ENCODE measurements at places on chromosomes 7 and 10.

DNA sequence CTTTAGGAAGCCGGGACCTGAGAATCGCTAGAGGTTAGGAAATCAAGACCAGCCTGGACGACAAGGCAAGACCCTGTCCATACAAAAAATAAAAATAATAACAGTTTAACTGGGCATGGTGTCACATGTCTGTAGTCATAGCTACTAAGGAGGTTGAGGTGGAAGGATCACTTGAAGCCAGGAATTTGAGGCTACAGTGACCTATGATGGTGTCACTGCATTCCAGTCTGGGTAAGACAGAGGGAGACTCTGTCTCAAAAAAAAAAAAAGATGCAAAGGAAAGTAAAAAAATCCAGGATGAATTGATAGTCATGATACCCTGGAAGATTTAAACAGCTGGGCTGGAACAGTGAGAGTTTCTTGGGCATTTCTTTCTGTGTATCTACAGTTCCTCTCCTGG, 463.2 kb downstream of the GALNT17 start:
- no peak for DNase-seq

DNA sequence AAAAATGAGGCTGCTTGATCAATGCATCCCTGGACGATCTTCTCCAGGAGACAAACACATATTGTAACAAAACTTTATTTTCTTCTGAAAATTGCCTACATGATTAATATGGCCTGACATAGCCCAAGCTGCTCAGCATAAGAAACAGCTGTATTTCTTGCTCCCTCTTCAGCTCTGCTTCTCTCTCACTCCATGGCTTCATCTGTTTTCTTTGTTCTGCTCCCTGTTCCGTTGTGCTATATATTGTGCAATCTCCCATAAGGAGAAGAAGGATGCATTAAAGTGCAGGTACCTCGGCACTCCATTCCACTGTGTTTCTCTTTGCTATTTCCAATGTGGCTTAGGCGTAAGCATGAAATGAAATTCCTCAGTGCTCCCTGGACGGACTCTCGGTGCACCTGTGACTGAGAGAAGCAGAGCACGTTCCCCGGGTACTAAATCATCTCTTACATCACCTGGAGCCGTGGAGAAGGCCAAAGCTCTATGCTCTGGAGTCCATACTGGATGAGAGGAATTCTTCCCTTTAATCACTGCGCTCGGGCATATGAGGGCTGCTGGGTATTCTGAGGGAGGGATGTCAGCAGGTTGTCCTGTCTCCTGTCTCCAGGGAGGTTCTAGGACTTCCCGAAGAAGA, 254.3 kb downstream of the GALNT17 start:
- DNase-seq, result no peak

DNA sequence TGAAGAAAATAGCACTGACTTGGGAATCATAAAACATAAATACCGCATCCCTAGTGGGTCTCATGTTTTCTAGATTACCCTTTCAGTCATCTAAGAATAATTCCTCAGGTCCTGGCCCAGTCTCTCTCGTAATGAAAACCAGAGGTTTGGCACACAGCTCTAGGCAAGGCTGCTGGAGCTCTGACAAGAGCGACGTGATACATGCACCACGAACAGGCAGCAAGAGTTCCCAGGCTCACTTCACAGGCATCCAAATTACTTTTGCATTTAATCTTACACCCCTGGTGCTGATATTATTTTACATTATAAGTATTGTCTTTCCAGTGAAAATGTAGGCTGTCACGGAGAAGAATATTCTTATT, 105.2 kb downstream of the THSD7A start:
- no peak for DNase-seq

DNA sequence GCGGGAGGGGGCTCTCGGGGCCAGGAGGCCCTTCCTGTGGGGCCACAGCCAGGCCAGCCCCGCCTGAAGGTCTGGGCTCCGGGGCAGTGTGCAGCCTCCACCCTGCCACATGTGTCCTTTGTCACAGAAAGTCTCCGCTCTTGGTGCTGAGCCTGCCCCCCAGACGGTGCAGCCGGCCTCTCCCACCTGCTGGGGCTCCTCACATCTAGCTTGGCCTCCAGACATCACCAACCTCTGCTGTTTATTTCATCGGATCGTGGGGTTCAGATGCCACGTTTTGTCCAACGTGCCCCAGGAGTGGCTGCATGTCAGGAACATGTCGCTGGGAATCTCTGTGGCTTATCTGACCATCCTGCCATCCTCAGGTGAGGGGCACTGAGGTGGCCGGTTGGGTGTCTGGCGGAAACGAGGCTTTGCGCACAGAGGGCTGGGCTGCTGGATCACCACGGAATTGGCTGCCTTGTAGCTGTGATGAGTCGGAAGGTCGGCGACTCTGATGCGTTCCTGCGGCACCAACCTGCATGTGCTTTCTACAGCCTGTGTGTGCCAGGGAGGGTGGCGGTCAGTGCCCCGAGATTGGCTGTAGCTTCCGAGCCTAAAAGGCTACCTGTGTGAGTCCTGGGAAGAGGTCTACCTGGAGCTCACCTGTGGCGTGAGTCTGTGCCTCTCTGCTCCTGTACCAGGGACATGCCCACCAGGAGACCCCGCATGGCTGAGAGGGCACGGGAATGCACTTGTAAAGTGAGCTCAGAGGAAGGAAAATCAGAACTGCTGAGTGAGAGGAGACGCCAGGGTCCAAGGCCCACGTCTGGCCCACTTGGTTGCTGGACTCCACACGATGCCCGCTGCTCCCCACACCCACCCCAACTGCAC, 316.4 kb downstream of the DNAJB6 start:
- DNase-seq, result no peak

- no peak for DNase-seq
Observed at GRCh38 chr7:39615350-39615975, 7.9 kb upstream of the RALA start.

Measured in stimulated activated CD4-positive, alpha-beta T cell treated with anti-CD3 and anti-CD28 coated beads, Interleukin-12 subunit alpha, Interleukin-12 subunit beta, amount 100 ng/mL, for 4 hours (primary cell).